ENCODE measurements at places on chromosomes 3 and 15. TPM values are rescaled to one million over a fixed set of nuclear protein-coding genes. Genes with fewer than 3 reads are reported as not detected.
A peak's percentile ranks its signal among the peaks of the same experiment; 100 is the strongest.

- no peaks in the 10 kb centered on the region for H3K36me3 ChIP-seq
- no peaks in the 10 kb centered on the region for H3K27me3 ChIP-seq
- no peak overlapping the region for H3K27ac ChIP-seq
- H3K4me1 ChIP-seq, result no peaks in the 10 kb centered on the region
These were observed 227.6 kb downstream of the ADAMTS9 start for GRCh38 chr3:64460141-64460730.

AMOTL2 gene
- 118 TPM for total RNA-seq

GRCh38 chr3:143822374-143822773 lies 25.9 kb downstream of the SLC9A9 start:
- DNase-seq, result no peak
- no peak overlapping the region for H3K4me3 ChIP-seq
- H3K4me1 ChIP-seq, result no peaks in the 10 kb centered on the region
- H3K36me3 ChIP-seq, result no peaks in the 10 kb centered on the region
- no peaks in the 10 kb centered on the region for H3K27me3 ChIP-seq
- no peak overlapping the region for H3K27ac ChIP-seq

CCDC13 gene
- total RNA-seq, result 1.3 TPM

GRCh38 chr15:87672309-87673288 lies 583.9 kb downstream of the NTRK3 start:
- no peaks in the 10 kb centered on the region for H3K36me3 ChIP-seq
- H3K27ac ChIP-seq, result no peak overlapping the region
- no peak for DNase-seq
- H3K27me3 ChIP-seq, result no peaks in the 10 kb centered on the region

DNA sequence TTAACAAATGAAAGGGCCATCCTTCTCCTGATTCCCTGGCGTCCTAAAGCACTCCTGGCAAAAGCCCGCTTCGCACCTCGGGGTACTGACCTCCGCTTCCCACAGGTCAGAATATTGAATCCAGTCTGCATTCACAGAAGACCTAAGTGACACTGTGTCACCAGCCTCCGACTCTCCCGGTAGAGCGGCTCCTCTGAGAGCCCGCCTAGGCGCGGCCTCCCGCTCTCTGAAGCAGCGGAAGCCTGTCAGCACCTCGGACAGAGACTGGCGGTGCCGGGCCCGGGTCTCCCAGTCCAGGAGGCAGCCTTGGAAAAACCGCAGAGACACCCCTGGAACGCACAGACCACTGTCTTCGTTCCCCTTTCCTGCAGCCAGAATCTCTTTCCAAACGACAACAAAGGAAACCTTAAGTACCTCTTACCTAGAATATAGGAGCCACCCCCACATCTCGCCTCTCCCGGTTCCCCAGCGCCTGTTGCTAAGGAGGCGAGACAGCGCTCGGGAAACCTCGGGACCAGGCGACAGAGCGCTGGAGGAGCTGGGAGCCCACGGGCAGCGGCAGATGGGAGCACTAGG lies 1.2 kb downstream of the GABRB3 start:
- H3K36me3 ChIP-seq, result no peaks in the 10 kb centered on the region
- peaks cover 2% of the 10 kb centered on the region for H3K27me3 ChIP-seq
- peak; percentile 78 for DNase-seq
- no peaks in the 10 kb centered on the region for H3K4me1 ChIP-seq

GRCh38 chr3:79011821-79012529 lies 755.8 kb downstream of the ROBO1 start:
- peaks cover 2% of the 10 kb centered on the region for H3K4me1 ChIP-seq
- DNase-seq, result no peak
- no peak overlapping the region for H3K4me3 ChIP-seq
- no peaks in the 10 kb centered on the region for H3K27me3 ChIP-seq
- H3K27ac ChIP-seq, result no peak overlapping the region

ARGFX gene
- not detected for total RNA-seq

DNA sequence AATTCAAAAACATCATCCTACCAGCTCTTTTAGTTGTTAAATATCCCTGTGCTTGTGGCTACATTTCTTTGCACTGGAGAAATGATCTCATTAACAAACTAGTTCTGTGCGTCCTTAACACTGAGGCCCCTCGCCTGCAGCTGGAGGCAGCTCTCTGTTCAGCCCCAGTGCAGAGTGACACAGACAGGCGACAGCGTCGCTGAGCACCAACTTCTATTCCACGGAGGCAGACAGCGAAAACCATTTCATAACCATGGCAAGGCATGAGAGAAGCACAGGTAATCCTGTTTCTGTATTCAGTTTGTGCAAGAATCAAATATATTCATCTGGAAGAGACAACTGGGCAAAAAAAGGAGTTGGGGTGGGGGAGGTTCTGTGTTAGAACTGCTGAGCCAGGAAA lies 530.7 kb downstream of the ZIC1 start:
- peaks cover 2% of the 10 kb centered on the region for H3K4me1 ChIP-seq
- no peak overlapping the region for H3K27ac ChIP-seq
- H3K27me3 ChIP-seq, result no peaks in the 10 kb centered on the region
- H3K36me3 ChIP-seq, result no peaks in the 10 kb centered on the region
- no peak for DNase-seq
- H3K4me3 ChIP-seq, result no peak overlapping the region

GRCh38 chr3:159001711-159002110 lies 199.9 kb downstream of the MFSD1 start:
- no peaks in the 10 kb centered on the region for H3K4me1 ChIP-seq
- H3K27ac ChIP-seq, result no peak overlapping the region
- no peak for DNase-seq
- H3K4me3 ChIP-seq, result no peak overlapping the region
- no peaks in the 10 kb centered on the region for H3K36me3 ChIP-seq

DNA sequence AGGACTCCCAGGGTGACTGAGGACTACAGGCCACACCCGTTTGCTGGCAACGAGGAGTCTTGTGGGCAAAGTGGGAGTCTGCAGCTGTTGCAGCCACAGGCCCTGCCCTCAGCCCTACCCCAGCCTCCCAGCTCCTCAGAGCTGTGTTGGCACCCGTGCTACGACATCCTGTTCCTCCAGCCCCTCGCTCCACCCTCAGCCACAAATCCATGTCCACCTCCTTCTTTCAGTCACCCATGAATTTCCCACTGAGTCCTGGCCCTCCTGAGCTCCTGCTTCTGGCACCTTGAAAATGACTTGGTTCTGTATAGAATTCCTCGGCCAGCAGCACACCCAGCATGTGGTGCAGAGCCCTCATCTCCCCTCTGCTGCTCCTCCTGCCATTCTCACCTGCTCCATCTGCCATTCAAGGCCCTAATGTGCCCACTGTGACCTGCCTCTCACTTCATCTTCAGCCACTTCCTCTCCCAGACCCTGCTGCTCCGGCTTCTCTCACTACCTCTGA lies 20.9 kb upstream of the VILL start:
- no peak overlapping the region for H3K4me3 ChIP-seq
- no peak for DNase-seq

HACD3 gene
- 16.1 TPM for total RNA-seq

NRG4 gene
- total RNA-seq, result not detected

- no peaks in the 10 kb centered on the region for H3K27me3 ChIP-seq
- no peaks in the 10 kb centered on the region for H3K36me3 ChIP-seq
- DNase-seq, result peak; percentile 80
- no peak overlapping the region for H3K27ac ChIP-seq
These were observed 76.7 kb downstream of the ARNT2 start for GRCh38 chr15:80480909-80481308.

DNA sequence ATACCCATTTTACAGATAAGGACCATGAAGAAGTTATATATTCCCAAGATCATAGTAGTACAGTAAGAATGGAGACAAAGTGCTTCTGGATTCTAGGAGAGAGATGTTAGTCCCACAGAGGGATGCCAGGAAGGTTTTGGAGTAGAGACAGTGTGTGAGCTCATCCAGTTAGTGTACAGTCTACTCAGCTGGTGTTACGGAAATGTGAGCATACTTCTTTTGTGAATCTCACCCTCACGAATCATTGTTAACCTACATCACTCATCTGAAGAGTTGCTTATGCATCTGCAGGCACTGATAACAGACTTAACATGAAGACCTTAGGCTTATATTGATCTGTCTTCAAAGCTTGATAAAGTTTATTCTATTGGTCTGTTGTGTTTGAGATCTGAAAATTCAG lies 106.6 kb upstream of the PTPRG start:
- no peaks in the 10 kb centered on the region for H3K36me3 ChIP-seq
- no peaks in the 10 kb centered on the region for H3K27me3 ChIP-seq
- no peak for DNase-seq
- H3K27ac ChIP-seq, result no peak overlapping the region
- no peak overlapping the region for H3K4me3 ChIP-seq
- no peaks in the 10 kb centered on the region for H3K4me1 ChIP-seq

DNA sequence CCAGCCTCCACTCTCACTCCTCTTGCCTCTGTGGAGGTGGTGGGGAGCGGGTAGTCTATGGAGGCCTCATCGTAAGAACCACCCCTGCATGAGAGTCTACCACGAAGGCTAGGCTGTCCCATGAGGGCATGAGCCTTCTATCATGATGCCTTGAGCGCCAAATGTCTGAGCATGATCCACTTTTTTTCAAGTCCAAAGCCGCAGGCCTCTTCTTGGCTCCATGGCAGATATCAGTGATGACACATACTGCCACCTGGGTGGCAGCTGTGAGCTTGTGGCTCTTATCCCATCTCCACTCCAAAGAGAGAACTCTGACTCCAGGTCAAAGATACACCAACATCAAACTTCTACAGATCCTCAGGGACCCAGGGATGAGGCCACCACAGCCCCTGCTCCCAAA lies 13.5 kb downstream of the POC1A start:
- H3K27me3 ChIP-seq, result no peaks in the 10 kb centered on the region
- H3K4me1 ChIP-seq, result no peaks in the 10 kb centered on the region
- peak; percentile 20 for DNase-seq
- no peak overlapping the region for H3K4me3 ChIP-seq
- no peaks in the 10 kb centered on the region for H3K36me3 ChIP-seq
- no peak overlapping the region for H3K27ac ChIP-seq

GRCh38 chr15:23035964-23036566 lies 3.3 kb downstream of the TUBGCP5 start:
- peaks cover 2% of the 10 kb centered on the region for H3K36me3 ChIP-seq
- H3K27me3 ChIP-seq, result no peaks in the 10 kb centered on the region
- no peak for DNase-seq
- no peak overlapping the region for H3K4me3 ChIP-seq
- no peak overlapping the region for H3K27ac ChIP-seq

GRCh38 chr3:10614168-10614567 lies 108.8 kb upstream of the ATP2B2 start:
- H3K36me3 ChIP-seq, result no peaks in the 10 kb centered on the region
- no peaks in the 10 kb centered on the region for H3K4me1 ChIP-seq
- H3K4me3 ChIP-seq, result no peak overlapping the region
- no peak overlapping the region for H3K27ac ChIP-seq

MAP1A gene
- total RNA-seq, result 36.4 TPM

GRCh38 chr3:114319453-114319852 lies 25.6 kb downstream of the TIGIT start:
- H3K4me1 ChIP-seq, result no peaks in the 10 kb centered on the region
- no peaks in the 10 kb centered on the region for H3K27me3 ChIP-seq
- DNase-seq, result no peak
- H3K27ac ChIP-seq, result no peak overlapping the region
- H3K4me3 ChIP-seq, result no peak overlapping the region

RARB gene
- total RNA-seq, result 5.9 TPM

SUCLG2 gene
- 40.2 TPM for total RNA-seq

DNA sequence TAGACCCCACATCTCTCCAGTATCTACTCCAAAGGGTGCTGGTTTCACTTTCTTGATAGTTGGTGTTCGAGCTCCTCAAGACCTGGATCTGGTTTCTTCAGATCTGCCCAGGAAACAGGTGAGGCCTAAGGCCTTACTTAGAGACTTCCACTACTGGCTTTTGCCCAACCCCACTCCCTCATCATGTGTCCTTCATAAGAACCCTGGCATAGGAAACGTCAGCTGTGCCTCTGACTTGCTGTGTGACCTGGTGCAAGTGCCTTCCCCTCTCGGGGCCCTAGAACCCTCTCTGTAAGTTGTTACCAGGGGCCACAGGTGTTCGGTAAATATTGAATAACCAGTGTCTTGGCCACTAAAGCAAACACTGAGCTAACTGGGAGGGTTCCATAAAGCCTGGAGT lies 3.9 kb downstream of the OXTR start:
- no peaks in the 10 kb centered on the region for H3K27me3 ChIP-seq
- H3K4me3 ChIP-seq, result no peak overlapping the region
- no peaks in the 10 kb centered on the region for H3K36me3 ChIP-seq
- H3K27ac ChIP-seq, result no peak overlapping the region

DNA sequence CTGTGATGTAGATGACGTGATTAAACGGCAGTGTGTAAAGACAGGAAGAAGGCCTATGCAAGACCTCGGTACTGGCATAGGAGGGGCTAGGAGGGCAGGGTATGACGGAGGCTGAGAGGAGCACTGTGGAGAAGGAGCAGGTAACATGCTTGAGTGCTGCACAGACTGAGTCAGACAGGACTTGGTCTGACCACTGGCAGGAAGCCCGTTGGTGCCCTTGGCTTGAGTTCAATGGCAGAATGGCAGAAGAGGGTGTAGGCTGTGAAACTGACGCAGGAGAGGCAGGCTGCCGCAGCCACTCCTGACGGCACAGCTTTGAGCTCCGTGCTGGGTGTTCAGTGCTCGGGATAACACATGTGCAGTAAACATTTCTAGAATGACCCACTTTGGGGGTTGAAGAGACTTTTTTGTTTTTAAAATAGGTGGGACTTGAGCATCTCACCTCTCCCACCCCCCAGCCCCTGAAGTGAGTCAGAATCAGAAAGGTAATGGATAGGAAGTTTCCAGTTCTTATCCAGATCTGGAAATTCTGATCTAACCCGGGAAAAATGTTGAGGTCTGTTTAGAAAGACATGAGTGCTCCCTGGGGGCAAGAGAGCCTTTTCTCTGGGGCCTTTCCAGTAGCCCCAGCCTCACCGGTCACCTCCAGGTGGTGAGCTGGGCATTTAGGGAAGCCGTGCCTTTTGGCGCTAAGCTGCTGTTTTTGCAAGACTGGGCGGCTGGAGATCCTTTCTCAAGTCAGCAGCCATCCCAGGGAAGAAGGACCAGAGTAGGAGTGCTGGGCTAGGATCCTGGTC lies 126.4 kb downstream of the RPLP1 start:
- H3K4me1 ChIP-seq, result no peaks in the 10 kb centered on the region
- no peaks in the 10 kb centered on the region for H3K27me3 ChIP-seq
- H3K4me3 ChIP-seq, result no peak overlapping the region
- H3K36me3 ChIP-seq, result no peaks in the 10 kb centered on the region
- DNase-seq, result peak; percentile 87

CCDC191 gene
- total RNA-seq, result 2.6 TPM

DNA sequence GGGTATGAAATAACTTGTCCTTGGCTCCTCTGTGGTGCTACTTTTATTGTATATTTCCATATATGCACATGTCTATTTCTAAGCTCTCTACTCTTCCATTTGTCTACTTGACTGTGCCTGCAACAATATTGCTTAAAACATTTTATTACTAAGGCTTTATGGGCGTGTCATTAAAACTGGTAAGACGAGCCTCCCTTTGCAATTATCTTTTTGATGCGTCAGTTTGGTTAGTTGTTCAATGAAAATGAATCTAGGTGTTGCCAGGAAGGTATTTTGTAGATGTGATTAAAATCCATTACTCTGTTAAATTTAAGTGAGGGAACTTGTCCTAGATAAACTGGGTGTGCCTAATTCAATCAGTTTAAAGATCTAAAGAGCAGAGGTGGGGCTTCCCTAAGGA lies 12.9 kb upstream of the TRA2B start:
- no peaks in the 10 kb centered on the region for H3K4me1 ChIP-seq
- H3K27ac ChIP-seq, result no peak overlapping the region

- no peak for DNase-seq
- no peaks in the 10 kb centered on the region for H3K27me3 ChIP-seq
- H3K4me3 ChIP-seq, result no peak overlapping the region
These were observed 26.2 kb upstream of the SPTBN5 start for GRCh38 chr15:41919954-41920538.
